Frontal cortex (tissue), 4 donors: ENCODE measurements at places on chromosomes 16 and 17.

DNA sequence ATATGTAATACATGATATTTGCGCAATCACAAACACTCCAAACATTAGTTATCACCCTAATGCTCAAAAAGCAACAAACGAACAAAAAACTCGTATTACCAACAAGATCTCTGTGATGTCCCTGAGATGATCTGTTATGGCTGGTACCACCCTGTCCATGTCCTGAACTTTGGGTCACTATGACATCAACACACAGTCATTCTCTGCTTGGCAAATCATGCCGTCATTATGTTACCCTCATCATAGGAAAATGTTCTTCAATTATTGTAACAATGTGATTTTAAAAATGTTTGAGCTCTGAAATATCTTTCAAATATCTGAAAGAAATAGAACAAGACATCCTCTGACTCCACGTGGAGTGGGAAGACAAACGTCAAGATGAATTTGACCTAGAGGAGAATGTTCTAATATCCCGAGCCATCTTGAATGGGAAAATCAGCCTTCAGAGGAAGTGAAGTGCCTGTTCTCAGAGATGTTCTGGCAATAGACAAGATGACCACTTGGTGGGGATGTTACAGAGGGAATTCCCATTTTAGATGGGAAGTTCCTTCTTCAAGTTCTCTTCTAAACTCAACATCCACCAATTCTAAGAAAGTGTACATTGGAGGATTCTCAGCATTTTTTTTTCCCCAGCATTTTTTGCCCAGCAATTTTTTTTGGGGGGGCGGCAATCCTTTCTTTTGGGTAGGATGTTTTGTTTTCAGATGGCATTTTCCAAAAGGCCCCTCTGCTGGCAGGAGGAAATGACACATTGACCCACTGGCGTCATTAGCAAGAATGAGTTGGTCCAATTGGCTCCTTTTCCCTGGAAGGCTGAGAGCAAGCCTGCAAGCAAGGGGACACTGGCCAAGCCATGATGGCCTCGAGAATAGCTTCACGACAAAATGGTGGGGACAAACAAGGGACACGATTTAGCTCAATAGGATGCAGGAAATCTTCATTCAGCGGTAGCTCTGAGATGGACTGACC, 3.7 kb upstream of the HSD17B2 start:
- DNase-seq, result peak; percentile 46

- no peak for DNase-seq
Measured at GRCh38 chr16:3023415-3023668, 400 bp downstream of the HCFC1R1 start.

- no peak for DNase-seq
Measured at GRCh38 chr17:63337579-63337978, 108.5 kb downstream of the CYB561 start.

- peak; percentile 12 for DNase-seq
Measured at GRCh38 chr16:52191531-52192134, 355.3 kb downstream of the TOX3 start.

DNA sequence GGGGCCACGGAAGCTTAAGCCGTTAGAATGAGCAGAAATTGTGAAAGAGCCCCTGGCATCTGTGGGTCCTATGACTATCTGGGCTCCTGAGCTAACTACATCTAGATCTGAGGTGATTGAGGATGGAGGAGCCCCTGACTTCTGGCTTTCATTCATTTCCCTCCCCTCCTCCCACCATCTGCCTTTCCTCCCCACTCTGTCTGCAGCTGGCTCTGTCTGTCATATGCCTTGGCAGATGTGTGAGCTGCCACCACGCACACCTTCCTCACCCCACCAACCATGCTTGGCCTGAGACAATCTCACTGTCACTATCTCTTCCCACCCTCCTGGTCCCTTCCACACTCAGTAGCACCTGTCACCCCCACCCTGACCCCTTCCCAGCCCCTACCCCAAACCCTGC, 5.1 kb downstream of the CD300E start:
- no peak for DNase-seq

GRCh38 chr16:81526935-81527334, 82.3 kb downstream of the CMIP start:
- no peak for DNase-seq

DNA sequence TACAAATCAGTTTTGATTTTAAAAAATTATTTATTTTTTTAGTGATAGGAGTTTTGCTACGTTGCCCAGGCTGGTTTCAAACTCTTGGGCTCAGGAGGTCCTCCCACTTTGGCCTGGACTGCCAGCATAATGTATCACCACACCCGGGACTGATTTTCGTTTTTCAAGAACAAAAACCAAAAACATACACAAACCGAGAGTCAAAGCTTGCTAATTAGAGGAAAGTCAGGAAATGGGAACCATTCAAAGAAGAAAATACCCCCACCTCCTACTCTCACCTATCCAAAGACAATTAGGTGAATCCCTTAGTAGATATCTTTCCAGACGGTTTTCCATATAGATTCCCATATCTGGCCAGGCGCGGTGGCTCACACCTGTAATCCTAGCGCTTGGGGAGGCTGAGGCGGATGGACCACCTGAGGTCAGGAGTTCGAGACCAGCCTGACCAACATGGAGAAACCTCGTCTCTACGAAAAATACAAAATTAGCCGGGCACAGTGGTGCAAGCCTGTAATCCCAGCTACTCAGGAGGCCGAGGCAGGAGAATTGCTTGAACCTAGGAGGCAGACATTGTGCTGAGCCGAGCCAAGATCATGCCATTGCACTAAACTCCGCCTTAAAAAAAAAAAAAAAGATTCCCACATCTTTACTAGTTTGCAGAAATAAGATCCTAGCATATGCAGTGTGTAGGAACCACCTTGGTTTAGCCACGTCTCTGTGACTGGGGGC, 883 bp upstream of the SPN start:
- DNase-seq, result no peak

DNA sequence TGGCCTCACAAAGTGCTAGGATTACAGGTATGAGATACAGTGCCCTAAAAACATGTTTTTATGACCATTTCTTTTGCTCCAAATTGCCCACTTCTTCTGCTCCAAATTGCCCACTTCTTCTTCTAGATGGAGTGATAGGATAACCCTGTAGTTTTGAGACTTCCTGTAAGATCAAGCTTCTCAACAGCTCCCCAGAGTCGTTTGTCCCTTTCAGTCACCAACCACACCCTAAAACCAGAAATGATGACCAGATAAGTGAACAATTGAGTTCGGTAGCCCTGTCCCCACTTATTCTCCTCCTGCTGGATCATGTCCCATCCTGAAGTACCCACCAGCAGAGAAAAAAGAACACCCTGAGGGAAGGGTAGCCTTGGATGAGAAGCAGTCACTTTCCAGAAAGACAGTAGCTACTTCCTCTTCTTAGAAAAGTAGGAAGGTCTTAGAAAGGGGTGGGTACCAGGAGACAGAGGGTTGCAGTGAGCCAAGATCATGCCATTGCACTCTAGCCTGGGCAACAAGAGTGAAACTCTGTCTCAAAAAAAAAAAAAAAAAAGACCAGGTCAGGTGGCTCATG, 2.5 kb downstream of the ODAD4 start:
- DNase-seq, result no peak

DNA sequence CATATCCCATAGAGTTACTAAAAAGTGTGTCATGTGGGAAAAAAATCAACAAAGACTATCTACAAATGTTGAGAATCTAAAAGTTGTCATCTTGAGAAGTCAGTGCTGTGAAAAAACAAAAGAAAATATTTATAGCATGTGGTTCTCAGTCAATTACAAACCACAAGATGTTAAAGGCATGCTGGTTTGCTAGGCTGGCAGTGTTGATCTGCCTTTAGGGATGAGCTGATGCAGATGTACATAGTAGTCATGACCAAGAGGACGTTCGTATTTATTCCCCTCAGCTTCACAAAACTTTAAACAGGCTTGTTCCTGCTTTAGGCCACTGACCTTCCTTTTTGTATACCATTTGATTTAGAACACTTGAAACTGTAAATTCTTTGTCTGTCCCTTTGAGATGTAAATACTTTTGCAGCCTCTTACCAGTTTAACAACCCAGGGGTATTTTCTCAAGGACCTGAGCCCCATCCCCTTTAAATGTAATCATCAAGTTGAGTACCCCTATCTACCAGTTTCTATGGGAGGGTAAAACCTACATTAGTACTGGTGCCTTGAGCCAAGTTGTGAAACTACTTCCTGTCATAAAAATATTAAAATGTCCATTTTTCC, 446.6 kb downstream of the KCNJ18 start:
- no peak for DNase-seq

GRCh38 chr17:39573447-39574298, 34.0 kb downstream of the NEUROD2 start:
- peak; percentile 65 for DNase-seq

DNA sequence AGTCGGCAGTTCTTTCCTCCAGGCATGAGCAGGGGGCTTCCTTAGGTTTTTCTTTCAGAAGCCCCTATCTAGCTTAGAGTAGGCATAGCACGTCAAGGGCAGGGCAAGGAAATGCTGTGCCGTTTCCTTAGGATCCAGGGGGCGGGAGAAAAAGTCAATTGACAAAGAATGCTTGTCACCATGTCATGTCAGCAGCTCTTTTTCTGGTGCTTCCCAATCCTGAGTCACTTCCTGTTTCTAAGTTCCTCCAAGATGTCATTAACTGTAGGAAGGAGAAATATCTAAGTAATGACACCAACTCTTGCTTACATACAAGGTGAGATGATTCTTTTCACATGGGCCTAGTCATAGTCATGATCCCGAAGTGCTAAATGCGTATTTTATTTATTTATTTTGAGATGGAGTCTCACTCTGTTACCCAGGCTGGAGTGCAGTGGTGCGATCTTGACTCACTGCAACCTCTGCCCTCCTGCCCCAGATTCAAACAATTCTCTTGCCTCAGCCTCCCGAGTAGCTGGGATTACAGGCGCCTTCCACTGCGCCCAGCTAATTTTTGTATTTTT, 35.2 kb downstream of the GJC1 start:
- no peak for DNase-seq

GRCh38 chr17:32634167-32634566, 147.4 kb downstream of the CDK5R1 start:
- DNase-seq, result no peak

DNA sequence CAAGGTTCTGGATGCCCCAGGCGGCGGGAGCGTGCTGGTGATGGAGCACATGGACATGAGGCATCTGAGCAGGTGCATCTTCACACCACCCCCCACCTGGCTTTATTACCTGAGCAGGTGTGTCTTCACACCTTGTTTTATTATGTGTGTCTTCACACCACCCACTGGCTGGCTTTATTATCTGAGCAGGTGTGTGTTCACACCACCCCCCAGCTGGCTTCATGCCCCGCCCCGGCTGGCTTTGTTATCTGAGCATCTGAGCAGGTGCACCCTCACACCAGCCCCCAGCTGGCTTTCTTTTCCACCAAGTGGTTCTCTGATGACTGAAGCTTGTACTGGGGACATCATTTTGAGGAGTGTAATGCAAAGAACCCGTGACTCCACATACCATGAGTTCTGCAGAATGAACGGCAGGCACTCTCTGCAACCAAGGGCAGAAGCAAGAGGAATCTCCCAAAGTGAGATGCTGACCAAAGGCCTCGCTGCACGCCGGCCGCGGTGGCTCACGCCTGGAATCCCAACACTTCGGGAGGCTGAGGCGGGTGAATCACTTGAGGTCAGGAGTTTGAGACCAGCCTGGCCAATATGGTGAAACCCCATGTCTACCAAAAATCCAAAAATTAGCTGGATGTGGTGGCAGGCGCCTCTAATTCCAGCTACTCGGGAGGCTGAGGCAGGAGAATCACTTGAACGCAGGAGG, 2.6 kb downstream of the FN3KRP start:
- DNase-seq, result no peak

DNA sequence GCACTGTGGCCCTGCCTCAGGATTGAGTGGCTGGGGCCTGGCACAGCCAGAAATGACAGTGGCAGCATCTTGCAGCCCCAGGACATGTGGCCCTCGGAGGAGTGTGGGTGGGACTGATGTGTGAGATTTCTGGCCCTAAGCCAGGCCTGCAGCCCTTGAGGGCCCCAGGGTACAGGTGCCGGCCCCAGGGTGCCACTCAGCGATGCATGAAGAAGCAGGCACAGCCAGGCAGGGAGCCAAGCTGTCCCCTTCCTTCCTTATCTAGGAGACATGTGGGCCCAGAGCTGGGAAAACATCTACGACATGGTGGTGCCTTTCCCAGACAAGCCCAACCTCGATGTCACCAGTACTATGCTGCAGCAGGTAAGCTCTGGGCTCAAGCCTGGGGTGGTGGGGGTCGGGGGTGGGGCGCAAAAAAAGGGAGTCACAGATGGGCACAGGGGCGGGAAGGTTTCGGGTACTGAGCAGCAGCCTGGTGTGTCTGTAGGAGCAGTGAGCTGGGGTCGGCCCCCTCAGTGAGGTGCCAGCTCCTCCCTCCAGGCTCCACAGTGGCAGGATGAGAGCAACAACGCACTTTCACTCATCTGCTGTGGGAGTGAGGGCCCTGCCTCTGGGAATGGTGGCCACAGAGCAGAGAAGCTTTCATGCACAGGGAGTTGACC, 4.1 kb downstream of the ACE start:
- no peak for DNase-seq

- DNase-seq, result no peak
Measured at GRCh38 chr17:61700252-61700651, 109.2 kb upstream of the NACA2 start.

DNA sequence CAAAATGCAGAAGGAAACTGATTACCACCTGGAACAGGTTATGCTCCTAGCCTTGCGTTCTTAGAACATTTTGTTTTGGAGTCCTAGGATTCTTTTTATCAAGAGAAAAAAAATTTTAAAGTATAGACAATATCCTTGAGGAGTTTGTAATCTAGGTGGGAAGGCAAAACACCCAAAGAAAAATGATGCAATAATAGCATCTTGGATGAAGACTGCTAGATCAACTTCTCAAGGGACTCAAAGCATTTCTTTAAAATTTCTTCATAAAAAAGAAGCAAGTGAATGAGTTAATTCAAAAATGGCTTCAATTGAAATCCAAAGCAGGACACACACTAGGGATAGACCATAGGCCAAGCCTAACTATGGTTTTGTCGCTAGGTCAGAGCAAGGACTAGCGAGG, 515.8 kb upstream of the ZFHX3 start:
- DNase-seq, result no peak

- no peak for DNase-seq
Measured at GRCh38 chr16:50229149-50229726, 37.1 kb upstream of the ADCY7 start.

DNA sequence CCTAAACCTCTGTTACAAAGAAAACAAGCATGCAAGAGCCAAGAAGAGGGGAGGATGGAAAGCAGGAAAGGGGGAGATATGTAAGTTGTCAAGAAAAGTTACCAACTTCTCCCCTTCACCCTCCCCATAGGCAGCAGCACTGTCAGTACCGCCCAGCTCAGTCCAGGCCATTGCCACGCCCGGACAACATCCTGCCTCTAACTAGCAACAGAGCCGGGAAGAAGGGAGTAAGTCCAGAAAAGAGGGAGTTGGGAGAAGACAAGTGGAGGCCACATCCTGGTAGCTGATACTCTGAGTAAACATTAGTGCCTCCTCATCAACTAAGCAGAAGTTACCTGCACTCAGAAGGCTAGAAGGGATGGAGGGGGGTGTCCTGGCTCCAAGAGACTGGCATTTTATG, 113.6 kb downstream of the SMG6 start:
- no peak for DNase-seq

- no peak for DNase-seq
Measured at GRCh38 chr17:31598921-31599571, 207.6 kb downstream of the RAB11FIP4 start.
